ENCODE measurements at places on chromosomes 2 and 18. TPM values are rescaled to one million over a fixed set of nuclear protein-coding genes. Genes with fewer than 3 reads are reported as not detected.

ABCB11 gene
- not detected for total RNA-seq

BUB1 gene
- 0.72 TPM for total RNA-seq

CBLN2 gene
- not detected for total RNA-seq

- no peak for DNase-seq
Observed at GRCh38 chr2:127157651-127158485, 50.9 kb upstream of the BIN1 start.

GRCh38 chr2:8658064-8658862 lies 23.6 kb upstream of the ID2 start:
- DNase-seq, result no peak

GRCh38 chr2:108565778-108566375 lies 31.6 kb downstream of the LIMS1 start:
- DNase-seq, result no peak

DNA sequence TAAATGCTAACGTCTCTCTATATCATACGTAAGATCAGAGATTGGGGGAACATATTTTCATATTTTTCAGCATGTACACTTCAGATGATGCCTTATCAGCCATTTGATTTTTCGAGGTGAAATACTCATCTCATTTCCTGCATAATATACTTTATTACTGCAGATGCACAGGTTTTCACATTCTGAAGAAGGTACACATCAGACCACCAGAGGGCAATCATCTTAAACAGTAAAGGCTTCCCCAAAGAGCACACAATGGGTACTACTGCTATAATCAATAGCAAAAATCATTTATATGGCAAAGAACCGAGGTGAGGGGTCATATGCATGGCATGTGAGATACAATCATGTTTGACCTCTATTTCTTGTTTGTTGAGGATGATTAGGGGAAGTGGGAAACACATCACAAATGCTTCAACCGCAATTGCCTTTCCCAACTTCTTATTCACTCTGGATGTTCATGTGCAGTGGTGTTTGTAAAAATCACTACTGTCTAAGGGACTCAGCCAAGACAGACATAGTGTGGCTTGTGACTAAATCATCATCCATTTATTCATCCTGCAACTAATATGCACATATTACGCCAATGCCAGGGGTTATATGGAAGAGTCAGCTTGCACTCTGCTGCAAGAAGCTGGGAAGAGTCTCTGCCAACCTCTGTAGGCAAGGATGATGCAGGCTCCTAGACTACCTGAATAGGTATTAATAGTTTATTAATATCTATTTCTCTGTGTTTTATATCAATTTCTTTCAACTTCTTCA lies 118.7 kb downstream of the EPB41L3 start:
- no peak for DNase-seq

- DNase-seq, result peak; percentile 76
Observed at GRCh38 chr18:9876867-9877654, 8.7 kb upstream of the TXNDC2 start.

- DNase-seq, result no peak
Observed at GRCh38 chr2:202344178-202344577, 31.9 kb upstream of the BMPR2 start.

DNA sequence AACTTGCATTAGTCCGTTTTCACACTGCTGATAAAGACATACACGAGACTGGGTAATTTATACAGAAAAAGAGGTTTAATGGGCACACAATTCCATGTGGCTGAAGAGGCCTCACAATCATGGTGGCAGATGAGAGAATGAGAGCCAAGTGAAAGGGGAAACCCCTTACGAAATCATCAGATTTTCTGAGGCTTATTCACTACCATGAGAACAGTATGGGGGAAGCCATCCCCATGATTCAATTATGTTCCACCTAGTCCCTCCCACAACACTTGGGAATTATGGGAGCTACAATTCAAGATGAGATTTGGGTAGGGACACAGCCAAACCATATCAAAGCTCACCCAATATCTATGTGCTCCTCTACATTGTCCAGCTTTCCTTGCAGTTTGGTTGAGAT lies 16.0 kb upstream of the SERPINE2 start:
- DNase-seq, result no peak

DNA sequence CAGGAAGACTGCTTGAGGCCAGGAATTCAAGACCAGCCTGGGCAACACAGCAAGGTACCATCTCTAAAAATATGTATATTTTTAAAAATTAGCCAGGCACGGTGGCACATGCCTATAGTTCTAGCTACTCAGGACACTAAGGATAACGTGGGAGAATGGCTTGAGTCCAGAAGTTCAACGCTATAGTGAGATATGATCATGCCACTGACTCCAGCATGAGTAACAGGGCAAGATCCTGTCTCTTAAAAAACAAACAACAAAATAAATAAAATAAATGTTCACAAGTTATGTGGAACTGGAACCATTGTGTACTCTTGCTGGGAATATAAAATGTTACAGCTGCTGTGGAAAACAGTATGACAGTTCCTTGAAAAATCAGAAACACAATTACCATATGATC lies 47.2 kb downstream of the USP34 start:
- DNase-seq, result no peak

- DNase-seq, result no peak
Observed at GRCh38 chr2:43160778-43161177, 65.6 kb downstream of the ZFP36L2 start.

- no peak for DNase-seq
Observed at GRCh38 chr18:76348267-76349066, 146.6 kb downstream of the ZNF516 start.

Measured in ovary (tissue), 10 donors.